ENCODE measurements at places on chromosomes 5 and 9. TPM values are rescaled to one million over a fixed set of nuclear protein-coding genes. Genes with fewer than 3 reads are reported as not detected.

- no peak overlapping the region for H3K27ac ChIP-seq
- H3K4me1 ChIP-seq, result no peaks in the 10 kb centered on the region
- no peak overlapping the region for H3K4me3 ChIP-seq
- no peaks in the 10 kb centered on the region for H3K36me3 ChIP-seq
- DNase-seq, result no peak
These were observed 1925.6 kb downstream of the EFNA5 start for GRCh38 chr5:105745111-105745510.

DNA sequence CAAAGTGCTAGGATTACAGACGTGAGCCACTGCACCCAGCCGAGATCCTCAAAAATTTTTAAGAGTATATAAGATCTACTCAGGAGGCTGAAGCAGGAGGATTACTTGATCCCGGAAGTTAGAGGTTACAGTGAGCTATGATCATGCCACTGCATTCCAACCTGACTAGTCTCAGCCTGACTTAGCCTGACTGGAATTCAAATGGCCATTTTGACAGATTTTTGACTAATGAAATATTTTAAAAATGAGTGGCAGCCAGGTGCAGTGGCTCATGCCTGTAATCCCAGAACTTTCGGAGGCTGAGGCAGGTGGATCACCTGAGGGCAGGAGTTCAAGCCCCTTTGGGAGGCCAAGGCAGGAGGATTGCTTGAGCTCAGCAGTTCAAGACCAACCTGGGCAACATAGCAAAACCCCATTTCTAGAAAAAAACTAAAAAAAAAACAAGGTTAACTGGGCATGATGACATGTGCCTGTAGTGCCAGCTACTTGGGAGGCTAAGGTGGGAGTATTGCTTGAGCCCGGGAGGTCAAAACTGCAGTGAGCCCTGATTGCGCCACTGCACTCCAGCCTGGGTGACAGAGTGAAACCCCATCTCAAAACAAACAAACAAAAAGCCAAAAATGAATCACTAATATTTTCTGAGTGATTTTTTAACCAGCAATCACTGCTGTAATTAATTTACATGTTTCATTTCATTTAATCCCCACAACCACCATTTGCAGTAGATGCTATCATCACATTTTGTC lies 16.6 kb downstream of the ATOX1 start:
- peaks cover 45% of the 10 kb centered on the region for H3K4me1 ChIP-seq
- no peak for DNase-seq
- peaks cover 36% of the 10 kb centered on the region for H3K36me3 ChIP-seq

Gene SLC36A3
- total RNA-seq, result not detected

DNA sequence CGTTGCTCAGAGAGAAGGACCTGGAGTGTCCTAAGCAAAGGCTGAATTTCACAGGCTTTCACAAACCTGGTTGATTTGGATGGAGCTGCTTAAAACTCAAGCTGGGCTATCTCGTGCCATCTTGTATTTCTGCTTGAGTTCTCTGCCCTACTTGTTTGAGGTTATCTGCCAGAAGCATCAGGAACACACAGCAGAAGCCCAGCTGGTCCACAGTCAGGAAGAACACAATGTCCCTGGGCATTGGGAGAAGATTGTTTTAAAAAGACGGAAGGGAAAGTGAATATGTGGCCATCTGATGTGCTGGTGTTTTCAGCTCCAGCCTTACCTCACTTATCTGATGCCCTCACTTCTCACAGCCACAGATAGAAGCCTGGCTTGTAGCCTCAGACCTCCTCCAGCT lies 32.9 kb upstream of the SLC36A1 start:
- no peak overlapping the region for H3K27ac ChIP-seq
- no peaks in the 10 kb centered on the region for H3K4me1 ChIP-seq
- no peak overlapping the region for H3K4me3 ChIP-seq

Gene BTNL8
- not detected for total RNA-seq

Gene NR5A1
- 0.18 TPM for total RNA-seq

- H3K4me1 ChIP-seq, result no peaks in the 10 kb centered on the region
- no peaks in the 10 kb centered on the region for H3K27me3 ChIP-seq
- H3K27ac ChIP-seq, result no peak overlapping the region
- DNase-seq, result no peak
- H3K36me3 ChIP-seq, result no peaks in the 10 kb centered on the region
These were observed 36.7 kb upstream of the KCNIP1 start for GRCh38 chr5:170466988-170467707.

Gene TMEM215
- not detected for total RNA-seq

GRCh38 chr9:84945878-84946538 lies 276.5 kb downstream of the NTRK2 start:
- no peaks in the 10 kb centered on the region for H3K4me1 ChIP-seq
- no peaks in the 10 kb centered on the region for H3K27me3 ChIP-seq
- DNase-seq, result no peak

All from GM12878 (cell line).